ENCODE measurements at places on chromosomes 11 and 22.

DNA sequence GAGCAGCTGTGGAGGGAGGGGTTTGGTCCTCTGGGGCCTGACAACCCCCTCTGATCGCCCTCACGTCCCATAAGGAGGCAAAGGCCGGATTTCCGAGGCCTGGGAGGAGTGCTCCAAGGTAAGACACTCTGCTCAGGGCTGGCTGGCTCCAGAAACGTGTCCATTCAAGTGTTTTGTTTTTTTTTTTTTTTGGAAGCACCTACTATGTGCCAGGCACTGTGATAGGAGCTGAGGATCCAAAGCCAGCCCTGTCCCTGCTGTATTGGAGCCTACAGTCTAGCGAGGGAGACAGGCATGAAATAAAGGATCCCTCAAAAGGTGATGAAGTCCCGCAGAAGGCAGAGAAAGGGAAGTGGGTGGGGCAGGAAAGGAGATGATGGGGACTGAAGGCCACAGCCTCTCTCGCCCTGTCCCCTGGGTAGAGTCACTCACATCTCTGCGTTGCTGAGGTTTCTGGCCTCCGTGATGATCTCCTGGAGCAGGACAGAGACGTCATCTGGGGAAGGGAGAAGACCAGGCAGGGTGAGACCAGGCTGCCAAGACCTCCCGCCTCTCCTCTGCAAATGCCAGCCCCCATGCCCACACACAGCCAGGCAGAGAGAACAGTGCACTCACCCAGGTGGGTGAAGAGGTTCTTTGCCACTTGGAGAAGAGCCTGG is 89.2 kb downstream of the PDE2A start:
- DNase-seq = no peak

DNA sequence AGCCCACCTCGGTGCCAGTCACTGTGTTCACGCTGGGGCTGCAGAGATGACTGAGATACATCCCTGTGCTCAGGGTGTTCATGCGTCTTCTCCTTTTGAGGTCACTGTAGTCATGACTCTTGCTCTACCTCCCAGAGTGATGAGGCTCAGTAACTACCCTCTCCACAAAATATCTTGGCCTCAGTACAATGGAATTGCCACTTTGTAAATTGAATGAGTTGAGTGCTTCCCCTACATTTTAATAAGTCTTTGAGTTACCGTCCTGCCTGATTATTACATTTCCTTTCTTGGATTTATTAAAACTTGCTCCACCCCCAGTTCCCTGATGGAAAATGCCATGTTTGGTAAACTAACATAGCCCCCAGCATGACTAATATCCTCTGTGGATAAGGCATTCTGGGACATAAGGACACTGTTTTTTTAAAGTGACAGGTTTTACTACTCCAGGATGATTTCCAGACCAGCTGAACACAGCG is 15.9 kb downstream of the PRSS23 start:
- no peak for DNase-seq

- no peak for DNase-seq
These were observed 37.2 kb upstream of the GRAMD1B start for GRCh38 chr11:123392844-123393243.

DNA sequence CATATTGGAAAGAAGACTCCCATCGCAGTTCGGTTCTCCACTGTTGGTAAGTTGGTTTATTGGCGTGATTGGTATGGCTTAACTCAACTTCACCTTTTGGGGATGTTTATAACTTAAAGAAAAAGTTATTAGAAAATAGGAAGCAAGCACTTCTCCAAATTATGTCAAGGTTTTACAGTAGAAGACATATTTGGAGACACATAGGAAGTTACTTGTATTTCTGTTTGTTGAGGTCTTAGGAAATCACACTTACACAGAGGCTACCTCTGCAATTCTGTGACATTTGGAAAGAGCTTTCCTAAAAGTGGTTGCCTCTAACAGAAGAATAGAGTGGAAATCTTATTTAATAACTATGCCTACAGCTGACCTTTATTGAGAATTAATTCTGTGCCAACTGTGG is 12.3 kb downstream of the CAT start:
- peak; percentile 4 for DNase-seq
